NCI-H748 treated with DMSO at 0.1 percent for 48 hours (cell line): ENCODE measurements at places on chromosomes 12 and 14.
A peak's percentile ranks its signal among the peaks of the same experiment; 100 is the strongest.

DNA sequence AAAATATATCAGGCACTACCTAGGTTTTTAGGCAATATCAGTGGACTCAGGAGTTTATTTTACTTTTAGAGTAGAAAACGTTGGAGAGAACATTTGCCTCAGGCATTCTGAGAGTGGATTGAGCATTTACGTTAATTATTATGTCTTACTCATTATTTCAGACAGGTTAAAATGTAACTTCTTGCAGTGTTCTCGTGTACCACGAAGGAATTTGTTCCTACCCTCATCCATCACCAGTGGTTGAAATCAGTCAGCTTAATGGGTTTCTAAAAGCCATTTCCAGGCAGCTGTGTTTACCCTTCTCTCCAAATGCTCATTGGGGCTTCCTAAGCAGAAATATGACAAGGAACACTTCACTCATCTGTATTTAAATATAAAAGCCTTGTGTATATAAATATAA, 9.1 kb upstream of the LDHB start:
- DNase-seq = peak; percentile 28

GRCh38 chr14:82872494-82872893, 1338.8 kb upstream of the SEL1L start:
- peak; percentile 9 for DNase-seq

- peak; percentile 29 for DNase-seq
These were observed 855.3 kb upstream of the FLRT2 start for GRCh38 chr14:84674636-84675035.

DNA sequence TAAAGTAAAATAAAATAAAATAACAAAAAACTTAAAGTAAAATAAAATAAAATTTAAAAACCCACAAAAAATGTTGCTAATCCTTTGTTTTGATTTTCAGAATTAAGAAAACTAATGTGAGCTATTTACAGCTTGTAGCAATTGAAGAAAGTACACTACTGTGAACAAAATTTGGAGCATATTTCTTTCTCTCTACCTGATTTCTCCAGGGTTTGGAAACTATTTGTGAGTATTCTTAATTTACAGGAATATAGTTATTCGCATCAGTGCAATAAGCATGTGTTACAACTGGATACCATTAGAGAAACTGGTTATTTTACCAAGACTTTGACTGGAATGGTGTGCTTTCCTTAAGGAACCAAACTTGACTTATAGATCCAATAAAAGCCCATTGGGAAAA, 86.1 kb upstream of the CNOT2 start:
- DNase-seq = no peak
